ENCODE measurements at places on chromosomes 3 and 15.
A peak's percentile ranks its signal among the peaks of the same experiment; 100 is the strongest.

- peak; percentile 62 for DNase-seq
Observed at GRCh38 chr3:48999085-48999858, 7.9 kb upstream of the WDR6 start.

- DNase-seq, result no peak
Observed at GRCh38 chr3:63089007-63089750, 188.9 kb upstream of the SYNPR start.

- DNase-seq, result no peak
Observed at GRCh38 chr3:129738172-129738571, 131.7 kb upstream of the PLXND1 start.

GRCh38 chr15:48266024-48266689, 60.1 kb downstream of the SLC12A1 start:
- no peak for DNase-seq

- no peak for DNase-seq
Observed at GRCh38 chr3:23837691-23838090, 31.9 kb downstream of the UBE2E1 start.

DNA sequence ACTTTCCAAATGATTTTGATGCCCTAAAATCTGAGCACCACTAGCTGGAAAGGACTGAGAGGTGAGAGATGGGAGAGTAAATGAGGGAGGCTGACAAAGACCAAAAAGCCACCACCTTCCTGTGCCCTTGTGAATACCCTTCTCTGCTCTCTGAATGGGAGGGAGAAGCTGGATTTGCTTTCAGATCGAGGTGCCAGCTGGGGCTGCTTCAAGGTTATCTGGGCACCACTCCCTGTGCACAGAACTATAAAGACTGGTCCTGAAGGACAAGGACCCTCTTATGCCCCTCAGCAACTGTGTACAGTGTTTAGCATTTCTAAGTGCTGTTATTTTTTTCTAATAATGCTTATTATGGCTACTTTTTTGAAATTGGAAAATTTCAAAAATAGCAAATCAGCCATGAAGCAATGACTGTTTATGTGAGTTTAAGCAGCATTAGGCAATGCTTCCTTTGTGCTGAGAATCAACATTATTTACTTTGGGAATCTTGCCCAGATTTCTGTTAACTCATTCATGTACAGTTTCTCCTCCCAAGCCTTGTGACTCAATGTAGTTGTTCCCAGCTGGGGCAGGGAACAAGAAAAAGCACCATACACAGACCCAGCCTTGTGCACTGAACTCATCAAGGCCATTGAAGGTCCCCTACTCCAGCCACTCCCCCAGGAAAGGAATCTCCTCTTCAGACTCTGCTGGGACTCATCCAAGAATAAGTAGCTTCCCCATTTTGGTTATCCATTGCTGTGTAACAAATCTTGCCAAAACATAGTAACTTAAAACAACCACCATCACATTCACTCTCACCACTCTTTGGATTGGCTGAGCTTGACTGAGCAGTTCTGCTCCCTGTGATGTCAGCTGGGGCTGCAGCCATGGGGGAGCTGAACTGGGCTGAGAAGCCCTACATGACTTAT, 37.3 kb upstream of the CDV3 start:
- no peak for DNase-seq

GRCh38 chr3:192489579-192489978, 237.8 kb downstream of the FGF12 start:
- DNase-seq, result no peak

DNA sequence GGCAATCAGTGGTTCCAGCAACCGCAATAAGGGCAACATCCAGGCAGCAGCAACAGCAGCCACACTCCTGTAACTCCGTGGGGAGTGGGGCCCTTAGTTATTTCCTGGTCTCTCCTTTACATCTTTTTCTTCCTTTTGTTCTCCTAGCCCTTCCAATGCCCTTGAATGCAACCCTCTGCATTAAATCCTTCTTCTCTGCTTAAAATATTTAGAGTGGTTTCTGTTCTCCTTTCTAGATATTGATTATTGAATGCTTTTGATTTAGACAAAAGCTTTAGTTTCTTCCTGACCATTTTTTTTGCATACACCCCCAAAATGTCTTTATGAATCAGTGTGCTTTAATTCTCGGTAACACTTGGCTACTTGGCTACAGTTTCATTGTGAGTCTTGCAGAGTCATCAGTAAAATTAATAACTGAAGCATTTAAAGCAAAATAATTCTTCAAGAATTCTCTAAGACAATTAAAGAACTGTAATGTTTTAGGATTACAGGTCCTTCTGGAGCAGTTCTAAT, 586.1 kb downstream of the MECOM start:
- DNase-seq, result no peak

- no peak for DNase-seq
Observed at GRCh38 chr3:51031666-51032065, 353.4 kb upstream of the MANF start.

GRCh38 chr3:30720586-30721313, 114.3 kb downstream of the TGFBR2 start:
- no peak for DNase-seq

DNA sequence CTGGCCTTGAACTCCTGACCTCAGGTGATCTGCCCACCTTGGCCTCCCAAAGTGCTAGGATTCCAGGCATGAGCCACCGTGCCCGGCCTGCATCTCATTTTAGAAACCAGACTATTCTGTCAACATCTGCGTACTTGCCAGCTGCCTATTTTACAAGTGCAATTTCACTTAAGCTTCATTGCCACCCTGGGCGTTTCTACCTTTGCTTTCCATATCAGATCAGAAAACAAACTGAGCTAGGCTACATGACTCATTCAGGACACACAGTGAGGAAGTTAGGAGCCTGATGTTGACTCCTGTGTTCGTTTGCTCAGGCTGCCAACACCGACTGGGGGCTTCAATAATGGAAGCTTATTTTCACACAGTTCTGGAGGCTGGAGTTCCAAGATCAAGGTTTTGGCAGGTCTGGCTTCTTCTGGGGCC, 42.3 kb upstream of the KLHL25 start:
- peak; percentile 43 for DNase-seq

GRCh38 chr3:184531626-184532280, 29.8 kb upstream of the EPHB3 start:
- no peak for DNase-seq

DNA sequence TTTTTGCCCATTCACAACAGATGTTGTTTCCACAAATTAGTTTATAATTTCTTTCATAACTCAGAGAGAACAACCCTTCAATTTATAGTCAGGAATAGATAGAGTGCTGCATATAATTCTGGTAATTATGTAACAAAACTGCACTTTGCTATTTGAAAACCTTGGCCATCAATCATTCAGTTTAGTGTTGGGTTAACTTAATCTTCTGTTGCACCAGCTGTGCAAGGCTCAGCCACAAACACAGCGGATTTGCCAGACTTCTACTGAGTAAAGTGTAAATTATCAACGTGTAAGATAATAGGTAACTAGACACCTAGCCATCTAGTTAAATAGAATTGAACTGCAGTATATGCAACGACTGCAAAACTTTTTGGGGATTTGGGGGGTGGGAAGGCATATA, 1064.3 kb upstream of the EPHA6 start:
- no peak for DNase-seq

- DNase-seq, result no peak
Observed at GRCh38 chr3:132346841-132347736, 29.9 kb downstream of the ACP3 start.

DNA sequence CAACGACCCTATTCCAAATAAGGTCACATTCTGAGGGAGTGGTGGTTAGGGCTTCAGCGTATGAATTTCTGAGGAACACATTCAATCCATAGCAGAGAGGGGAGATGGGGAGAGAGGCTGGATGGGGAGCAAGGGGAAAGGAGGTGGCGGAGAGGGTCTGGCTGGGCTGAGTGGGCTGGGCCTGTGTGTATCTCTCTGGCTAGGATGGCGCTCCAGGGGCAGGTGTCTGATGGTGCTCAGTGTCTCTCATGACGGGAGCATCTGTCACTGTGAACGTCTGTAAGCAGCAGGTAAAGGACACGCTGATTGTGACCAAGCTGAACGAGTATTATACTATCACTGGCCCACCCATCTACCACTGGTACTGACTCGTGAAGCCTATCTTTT, 159.6 kb downstream of the XXYLT1 start:
- no peak for DNase-seq

DNA sequence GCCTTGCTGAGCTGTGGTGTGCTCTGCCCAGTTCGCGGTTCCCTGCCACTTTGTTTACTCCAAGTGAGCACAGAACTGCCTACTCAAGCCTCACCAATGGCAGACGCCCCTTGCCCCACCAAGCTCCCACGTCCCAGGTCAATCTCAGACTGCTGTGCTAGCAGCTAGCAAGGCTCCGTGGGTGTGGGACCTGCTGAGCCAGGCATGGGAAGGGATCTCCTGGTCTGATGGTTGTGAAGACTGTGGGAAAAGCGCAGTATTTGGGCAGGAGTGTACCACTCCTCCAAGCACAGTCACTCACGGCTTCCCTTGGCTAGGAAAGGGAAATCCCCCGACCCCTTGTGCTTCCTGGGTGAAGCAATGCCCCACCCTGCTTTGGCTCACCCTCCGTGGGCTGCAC, 45.0 kb downstream of the SLC12A6 start:
- no peak for DNase-seq

- DNase-seq, result no peak
Observed at GRCh38 chr3:172516318-172517214, 6.7 kb downstream of the TNFSF10 start.

DNA sequence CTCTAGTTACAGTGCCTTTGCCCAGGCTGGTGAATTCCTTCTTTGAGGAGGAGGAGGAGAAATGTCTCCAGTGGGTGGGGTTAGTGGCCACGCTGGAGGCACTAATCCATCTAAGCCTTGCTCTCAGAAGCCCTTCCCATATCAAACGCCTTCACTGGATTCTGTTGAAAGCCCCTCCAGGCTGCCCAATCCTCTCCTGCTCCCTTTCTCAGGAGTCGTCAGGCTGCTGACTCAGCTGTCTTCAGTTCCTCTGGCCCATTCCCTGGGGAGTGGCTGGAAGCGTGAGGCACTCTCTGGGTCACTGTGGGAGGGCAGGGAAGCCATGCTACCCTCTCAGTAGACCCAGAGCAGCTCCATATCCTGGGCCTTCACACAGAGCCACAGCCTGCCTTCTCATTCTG, 2.7 kb downstream of the AP2M1 start:
- DNase-seq, result no peak

DNA sequence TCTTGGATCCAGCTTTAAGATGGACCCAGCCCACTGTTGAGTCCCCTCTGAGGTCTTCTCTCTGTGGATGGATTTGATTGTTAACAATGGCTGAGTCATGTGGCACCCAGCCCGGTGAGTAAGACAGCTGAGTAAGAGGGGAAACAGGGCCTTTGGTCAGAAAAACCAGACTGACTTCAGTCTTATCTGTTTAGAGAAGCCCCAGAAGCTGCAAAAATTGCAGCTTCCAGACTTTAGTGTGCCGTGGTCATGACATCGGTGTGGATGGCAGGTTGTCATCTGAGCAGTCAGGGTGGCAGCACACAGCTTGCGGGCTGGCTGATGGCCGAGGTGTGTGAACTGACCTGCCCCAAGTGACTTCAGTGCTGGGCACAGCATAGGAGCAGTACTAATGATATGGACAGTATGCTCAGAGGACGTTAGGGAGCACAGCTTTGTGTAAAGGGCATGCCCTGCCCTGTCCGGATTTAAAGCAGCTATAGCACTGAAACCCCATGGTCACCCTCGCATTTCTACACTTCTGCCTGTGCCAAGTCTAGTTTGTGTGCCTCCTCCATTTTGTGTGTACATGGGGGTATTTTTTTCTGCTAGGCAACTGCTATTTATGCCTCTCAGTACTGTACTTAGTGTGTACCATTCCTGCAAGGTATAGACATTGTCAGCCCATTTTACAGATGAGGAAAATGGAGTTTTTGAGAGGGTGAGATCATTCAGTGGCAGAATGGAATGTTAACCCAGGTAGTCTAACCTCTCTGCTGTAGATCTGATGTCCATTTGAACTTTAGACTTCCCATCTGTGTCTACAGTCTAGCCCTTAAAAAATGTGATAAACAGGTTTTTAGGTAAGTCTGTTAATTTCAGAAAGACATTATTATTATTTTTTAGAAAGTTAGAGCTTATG, 44.4 kb downstream of the FLNB start:
- DNase-seq, result no peak

DNA sequence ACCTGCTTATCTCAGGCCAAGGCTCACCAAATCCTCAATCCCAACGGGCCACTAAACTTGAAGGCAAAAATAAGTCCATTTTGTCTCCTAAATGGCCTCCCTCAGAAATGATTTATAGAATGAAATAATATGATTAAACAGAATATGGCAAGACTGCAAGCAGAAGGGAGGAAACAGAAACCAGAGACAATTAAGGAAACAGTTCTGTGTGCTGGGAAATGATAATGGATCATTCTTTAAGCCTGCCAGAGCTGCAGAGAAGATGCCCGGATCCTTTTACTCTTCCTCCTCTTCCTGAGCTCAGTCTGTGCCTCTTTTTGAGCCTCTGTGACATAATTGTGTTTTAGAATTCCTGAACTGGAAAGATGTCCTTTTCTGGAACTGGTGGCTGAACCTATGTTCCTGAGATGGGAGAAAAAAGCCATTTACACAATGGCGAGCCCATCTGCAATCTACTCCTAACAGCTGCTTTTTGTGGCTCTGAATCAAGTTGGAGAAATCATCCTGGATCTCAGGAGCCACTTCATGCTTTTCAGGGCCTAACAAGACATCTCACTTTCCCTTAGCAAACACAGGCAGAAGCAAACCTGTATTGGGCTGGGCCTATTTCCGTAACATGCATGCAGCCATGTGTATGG, 2.8 kb upstream of the ABHD2 start:
- no peak for DNase-seq

DNA sequence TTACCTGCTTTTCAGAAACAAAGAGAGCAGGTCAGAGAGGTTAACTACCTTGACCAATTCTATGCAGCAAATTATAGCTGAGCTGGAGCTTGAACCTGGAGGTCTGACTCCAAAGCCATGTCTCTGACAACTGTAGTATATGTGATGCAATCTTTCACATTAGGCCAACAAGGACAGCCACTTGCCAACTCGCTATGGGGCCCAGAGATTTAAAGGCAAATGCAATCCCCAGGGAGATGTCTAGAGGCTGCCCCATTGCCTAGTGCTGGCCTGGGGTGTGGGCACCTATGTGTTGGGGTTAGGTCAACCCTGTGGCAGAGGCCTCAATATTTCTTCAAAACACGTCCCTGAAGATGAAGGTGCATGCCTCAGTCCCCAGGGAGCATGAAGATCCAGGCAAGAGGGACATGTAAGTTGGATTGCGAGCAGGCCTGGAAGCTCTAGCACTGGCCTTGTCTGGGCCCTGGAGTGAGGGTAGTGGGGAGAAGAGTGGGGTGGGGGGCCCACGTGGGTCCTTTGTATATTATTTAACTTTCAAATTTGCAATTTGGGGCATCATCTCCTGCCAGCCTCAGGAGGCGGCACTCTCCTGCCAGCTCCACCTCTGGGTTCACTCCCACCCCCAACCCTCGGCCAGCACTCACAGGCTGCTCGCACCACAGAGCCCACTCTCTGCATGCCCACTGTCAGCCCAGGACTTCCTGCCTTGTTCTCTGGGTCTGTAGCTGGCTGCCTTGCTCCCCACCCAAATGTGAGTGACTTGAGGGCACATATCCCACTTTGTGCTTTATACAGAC, 64.3 kb downstream of the SLC12A8 start:
- DNase-seq, result no peak

- DNase-seq, result no peak
Observed at GRCh38 chr3:119357190-119357589, 63.0 kb downstream of the ARHGAP31 start.

- peak; percentile 15 for DNase-seq
Observed at GRCh38 chr15:70741107-70741531, 22.2 kb downstream of the UACA start.

All from NCI-H345 (cell line).